Glomerular endothelial cell (primary cell): ENCODE measurements at places on chromosomes 5 and 9. TPM values are rescaled to one million over a fixed set of nuclear protein-coding genes. Genes with fewer than 3 reads are reported as not detected.
A peak's percentile ranks its signal among the peaks of the same experiment; 100 is the strongest.

DNA sequence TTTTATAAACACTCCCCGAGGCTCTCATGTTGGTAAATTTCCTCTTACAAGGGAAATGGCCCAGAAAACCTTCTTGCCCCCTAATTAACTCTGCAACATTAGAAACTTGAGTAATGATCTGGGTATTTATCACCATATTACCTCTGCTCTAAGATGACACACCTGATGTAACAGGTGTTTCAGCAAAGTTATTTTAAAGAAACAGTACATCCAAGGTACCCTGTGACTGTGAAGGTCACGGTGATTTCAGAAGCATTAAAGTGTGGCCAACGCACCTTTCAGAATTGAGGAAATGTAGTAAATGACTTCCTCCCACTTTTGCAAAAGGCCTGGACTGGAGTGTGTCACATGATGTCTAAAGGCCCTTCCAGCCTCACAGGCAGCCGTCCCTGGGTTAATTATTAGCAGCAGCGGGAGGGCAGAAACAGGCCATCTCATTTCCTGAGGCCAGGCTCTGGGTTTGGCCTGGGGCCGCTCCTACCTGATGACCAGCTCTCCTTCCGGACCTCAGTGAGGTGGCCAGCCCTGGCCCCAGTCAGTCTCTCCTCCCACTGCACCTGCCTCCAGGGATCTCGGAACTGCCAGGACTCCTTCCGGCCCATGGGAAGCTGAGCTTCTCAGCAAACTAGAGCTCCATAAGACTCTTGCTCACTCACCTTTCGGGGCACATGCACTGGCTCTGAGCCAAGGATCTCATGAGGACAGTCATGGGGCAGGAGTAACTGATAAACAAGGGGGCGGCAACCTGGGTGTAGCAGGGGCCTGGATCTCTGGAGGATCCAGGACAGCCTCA, 20.7 kb downstream of the PTPN3 start:
- DNase-seq, result no peak

DNA sequence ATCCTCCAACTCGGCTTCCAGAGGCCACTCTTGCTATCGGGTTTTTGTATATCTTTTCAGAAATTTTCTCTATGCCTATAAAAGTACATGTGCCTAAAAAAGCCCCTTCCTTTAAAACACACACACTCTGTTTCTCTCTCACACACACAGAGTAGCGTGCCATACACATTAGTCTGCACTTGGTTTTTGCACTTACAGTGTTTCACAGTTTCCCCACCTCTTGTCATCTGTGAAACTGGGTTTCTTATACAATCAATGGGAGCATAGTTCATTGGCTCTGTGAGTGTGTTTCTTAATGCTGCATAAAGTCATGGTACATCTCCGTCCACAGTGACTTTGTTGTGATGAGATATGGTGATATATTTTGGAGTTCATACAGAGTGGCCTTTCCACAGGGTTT, 664 bp upstream of the IGFBPL1 start:
- no peak for DNase-seq

The IL13 gene
- not detected in 2 replicates for total RNA-seq

The SYK gene
- 1.3 and 2.8 TPM in 2 replicates for total RNA-seq

DNA sequence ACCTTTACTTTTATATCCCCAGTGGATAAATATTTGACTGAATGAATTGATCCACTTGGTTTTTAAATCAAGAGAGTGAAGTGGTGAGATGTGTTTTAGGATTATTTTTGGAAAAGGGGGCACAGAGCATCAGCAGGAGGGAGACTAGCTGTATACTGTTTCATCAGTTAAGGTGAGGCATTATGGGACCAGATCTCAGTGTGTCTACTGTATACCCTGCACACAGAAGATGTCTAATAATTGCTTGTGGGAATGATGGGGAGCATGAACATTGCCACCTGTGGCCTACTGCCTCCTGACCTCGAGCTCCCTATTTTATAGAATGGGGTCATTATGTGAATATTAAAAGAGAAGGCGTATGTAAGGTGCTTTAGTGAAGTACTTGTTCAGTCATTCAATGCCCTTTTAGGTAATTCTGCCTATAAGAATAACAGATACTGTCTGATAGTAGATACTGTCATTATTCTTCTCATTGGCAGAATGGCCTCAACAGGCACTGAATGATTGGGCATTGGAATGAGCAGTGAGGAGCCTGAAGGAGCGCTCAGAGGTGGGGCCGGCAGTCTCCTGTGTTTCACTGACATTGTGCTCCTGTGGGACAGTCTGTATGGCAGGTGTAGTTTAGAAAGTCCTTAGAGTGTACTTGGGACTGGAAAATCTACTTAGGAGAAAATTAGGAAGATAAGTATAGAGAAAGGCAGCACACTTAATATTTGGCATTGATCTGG, 47.4 kb upstream of the FAM120AOS start:
- DNase-seq, result no peak

- DNase-seq, result no peak
Observed at GRCh38 chr9:98877311-98877710, 66.4 kb upstream of the COL15A1 start.

DNA sequence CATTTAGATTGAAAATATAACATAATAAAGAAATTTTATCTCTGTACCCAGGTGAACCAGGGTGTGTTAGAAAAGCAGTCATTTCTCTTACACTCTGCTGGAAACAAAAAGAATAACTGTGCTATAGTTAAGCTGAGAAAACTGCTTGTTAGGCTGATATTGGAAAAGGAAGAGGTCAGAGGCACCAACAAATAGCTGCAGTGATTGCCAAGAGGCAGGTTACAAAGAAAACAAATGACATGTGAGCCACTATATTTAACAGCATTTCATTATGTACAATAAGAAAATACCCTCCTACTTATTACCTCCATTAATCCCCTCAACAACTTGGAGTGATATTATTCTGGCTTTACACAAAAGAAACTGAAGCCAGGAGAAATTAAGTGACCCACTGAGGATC, 607.9 kb upstream of the TLE4 start:
- no peak for DNase-seq

- no peak for DNase-seq
Observed at GRCh38 chr5:121954086-121954485, 7.7 kb upstream of the SRFBP1 start.

DNA sequence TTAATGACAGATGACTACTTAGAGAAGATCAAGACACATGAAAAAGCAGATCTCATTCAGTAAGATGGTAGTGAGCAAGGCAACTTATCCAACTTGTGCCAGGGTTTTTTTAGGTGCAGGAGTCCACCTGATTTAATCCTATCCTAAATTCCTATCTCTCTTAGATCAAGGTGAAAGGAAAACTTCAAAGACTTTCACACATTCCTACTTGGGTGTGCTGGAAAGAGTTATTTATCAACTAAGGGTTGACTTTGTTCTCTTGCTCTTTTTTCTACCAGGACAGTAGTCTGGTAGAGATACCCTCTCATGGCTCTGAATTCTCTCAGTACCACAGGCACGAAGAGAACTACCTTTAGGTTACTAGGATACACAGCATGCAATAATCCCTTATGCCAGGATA, 18.2 kb downstream of the TUT7 start:
- DNase-seq, result no peak

The ENTPD8 gene
- total RNA-seq, result 0.10 and 0.18 TPM in 2 replicates

- DNase-seq, result no peak
Observed at GRCh38 chr9:111533099-111533790, 8.3 kb downstream of the ZNF483 start.

The SLC27A4 gene
- total RNA-seq, result 42.7 and 45.1 TPM in 2 replicates

The HSPB3 gene
- total RNA-seq, result not detected in 2 replicates

DNA sequence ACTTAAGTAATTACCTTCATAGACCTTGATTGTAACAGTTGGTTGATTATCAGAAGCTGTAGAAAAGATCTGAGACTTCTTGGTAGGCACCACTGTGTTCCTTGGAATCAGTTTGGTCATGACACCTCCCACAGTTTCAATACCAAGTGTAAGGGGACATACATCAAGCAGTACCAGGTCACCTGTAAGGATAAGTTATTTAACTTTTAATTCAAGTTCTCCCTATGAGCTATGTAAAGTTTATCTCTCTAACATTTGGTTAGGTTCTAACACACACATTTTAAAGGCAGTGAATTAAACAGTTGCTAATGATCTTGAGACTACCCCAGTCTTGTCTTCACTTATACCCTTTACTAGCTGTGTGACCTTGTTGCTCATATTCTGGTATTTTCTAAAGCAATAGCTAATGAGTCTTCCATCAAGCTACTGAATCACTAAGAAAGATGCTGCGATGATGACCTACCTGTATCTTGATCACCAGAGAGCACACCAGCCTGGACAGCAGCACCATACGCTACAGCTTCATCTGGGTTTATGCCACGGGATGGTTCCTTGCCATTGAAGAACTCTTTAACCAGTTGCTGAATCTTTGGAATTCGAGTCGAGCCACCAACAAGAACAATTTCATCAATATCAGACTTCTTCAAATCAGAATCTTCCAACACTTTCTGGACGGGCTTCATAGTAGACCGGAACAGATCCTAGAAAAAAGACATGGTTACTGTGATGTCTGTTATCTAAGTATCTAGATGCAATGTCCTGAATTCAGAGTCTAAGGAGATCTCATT, 2.8 kb downstream of the HSPA5 start:
- no peak for DNase-seq

GRCh38 chr9:98009936-98010335, 26.8 kb downstream of the ANP32B start:
- peak; percentile 79 for DNase-seq

- DNase-seq, result no peak
Observed at GRCh38 chr5:10825897-10826644, 65.0 kb upstream of the DAP start.

The IL4 gene
- total RNA-seq, result not detected in 2 replicates

DNA sequence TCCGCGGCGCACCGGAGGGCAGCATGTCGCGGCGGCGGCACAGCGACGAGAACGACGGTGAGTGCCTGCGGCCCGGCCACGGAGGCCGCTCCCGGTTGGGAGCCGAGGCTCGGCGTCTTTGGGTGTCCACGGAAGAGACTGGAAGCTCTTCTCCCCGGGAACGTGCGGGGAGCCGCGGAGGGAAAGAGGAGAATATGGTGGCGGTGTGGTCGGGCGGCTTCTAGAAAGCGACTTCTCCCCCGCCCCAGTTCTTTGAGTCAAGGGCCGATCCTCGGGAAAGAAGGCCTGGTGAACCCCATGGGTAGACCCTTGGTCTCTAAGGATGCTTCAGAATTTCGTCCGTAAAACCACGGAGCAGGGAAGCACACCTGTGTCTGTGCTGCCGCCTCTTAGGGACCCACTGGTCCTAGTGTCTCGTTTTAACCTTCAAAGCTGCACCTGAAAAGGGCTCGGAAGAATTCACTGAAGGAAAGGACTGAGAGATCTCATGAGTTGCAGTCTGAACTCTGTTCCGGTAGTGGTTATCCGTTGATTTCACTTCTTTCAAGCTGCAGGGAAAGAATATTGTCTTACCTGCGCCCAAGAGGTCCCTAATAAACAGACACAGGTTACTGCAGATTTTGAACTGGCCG, 354 bp downstream of the NCBP1 start:
- no peak for DNase-seq

DNA sequence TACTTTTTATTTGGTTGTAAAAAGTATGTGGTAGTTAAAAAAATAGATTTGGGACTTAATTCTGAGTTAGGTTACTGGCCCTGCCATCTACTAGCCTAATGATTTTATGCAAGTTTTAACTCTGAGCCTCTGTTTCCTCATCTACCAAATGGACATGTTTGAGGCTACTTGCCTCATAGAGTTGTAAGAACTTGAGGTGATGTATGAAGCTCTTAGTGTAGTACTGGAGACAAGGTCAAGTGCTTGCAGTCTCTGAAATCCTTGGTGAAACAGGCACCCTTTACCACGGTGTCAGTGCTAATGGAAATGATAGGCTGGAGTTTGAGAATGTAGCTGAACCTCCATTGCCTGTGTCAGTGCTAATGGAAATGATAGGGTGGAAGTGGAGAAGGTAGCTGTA, 15.3 kb downstream of the GPR107 start:
- DNase-seq, result no peak

The CD72 gene
- total RNA-seq, result 1.3 TPM in 1 of 2 replicates, not detected in the other

The TESK1 gene
- 12.5 and 19.4 TPM in 2 replicates for total RNA-seq
